Fibroblast of skin of scalp (primary cell): ENCODE measurements at places on chromosomes 2 and 18.

GRCh38 chr18:76838182-76838581 is 15.8 kb downstream of the ZNF236 start:
- DNase-seq, result no peak

GRCh38 chr18:77207540-77207939 is 42.1 kb upstream of the GALR1 start:
- DNase-seq, result peak; percentile 90

DNA sequence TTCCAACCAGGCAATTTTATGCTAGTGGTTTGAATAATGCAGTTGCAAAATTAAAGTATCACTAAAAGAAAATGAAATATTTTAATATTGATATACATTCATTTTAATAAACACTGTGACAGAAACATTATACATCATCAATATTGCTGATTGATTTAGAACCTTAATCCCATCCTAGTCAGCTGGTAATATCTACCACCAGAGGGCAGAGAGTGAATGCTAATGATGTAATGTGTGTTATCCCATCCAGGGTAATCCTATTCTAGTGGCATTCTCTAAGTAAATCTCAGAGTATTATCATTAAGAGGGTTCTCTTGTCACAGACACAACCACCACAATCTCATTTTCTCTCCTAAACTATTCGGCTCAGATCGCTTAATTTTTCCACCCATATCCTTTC is 477.4 kb downstream of the CPS1 start:
- DNase-seq, result peak; percentile 0

GRCh38 chr2:205714789-205715720 is 32.8 kb downstream of the NRP2 start:
- DNase-seq, result no peak

DNA sequence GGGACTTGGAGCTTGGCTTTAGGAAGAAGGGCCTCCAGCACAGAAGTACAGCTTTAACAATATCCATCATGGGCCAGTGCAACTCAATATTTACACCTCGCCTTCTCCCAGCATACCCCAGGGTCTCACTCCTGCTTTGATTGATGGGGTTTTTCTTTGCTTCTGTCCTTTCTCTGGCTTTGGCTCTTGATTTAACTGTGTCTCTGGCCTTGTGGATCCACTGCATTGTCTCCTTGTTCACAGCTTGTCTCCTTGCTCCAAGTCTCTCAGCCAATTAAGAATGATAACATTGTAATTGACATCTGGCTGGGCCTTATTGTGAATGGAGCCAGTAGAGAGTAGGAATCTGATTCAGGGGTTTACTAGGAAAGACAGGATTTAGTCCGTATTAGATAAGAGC is 1019.5 kb downstream of the TMEM182 start:
- DNase-seq, result no peak

DNA sequence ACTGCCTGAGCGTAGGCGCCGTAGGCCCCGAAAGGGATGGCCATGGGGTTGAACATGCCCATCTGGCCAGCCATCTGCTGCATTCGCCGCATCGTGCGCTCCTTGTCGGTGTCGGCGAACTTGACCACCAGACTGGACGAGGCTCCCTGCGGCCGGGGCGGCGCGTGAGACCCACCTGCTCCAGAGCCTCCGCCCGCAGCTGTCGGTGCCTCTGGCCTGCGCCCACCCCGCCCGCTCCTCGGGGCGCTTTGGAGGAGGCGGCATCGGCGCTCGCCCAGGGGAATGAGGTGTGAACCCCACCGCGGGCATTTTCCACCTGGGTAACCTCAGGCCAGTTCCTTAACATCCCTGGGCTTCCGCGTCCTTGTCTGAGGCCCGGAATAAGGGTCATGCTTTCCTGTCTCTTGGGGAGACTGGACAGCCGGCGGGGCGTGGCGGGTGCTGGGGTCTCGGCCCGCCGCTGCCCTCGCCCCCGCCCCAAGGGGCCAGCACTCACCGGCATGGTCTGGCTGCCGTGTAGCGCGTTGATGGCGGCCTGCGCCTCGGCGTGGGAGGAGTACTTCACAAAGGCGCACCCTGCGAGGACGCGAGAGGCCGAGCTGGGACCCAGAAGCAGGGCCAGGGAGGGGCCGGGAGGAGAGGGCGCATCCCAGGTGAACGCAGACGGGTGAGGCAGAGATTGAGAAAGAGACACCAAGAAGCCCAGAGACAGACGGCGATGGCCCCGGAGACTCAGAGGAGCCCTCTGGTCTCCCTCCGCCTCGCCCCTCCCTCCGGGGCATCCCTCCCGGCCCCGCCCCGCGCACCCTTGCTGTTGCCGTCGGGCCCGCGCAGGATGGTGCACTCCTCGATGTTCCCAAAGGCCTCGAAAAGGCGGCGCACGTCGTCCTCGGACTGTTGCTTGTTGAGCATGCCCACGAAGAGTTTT is 291.0 kb downstream of the CELF4 start:
- DNase-seq, result no peak

DNA sequence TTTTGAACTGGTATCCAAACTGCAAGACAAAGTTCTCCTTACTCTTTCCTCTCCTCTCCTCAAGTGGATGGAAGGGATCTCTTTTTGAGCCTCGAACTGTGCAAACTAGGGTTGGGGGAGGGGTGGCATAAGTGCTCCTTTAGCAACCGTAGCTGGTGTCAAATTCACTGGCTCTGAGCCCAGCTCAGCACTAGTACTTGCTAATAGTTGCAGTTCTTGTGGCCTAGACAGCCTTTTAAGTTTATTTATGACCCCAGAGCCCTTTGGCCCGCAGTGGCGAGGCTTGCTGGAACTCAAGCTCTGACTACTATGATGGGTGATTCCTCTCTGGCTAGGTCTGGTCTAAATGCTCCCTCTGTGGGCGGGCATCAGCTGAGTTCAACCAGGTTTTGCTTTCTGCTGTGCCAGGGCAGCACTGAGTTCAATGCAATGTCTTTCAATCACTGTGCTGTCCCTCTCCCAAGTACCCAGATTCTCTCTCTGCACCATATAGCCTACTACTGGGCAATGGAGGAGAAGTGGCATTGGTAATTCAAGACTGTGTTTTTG is 528.4 kb upstream of the SYT4 start:
- DNase-seq, result peak; percentile 11

- no peak for DNase-seq
These were observed 44.6 kb downstream of the THUMPD2 start for GRCh38 chr2:39734445-39734844.

GRCh38 chr2:209642146-209642820 is 129.3 kb upstream of the UNC80 start:
- peak; percentile 2 for DNase-seq

DNA sequence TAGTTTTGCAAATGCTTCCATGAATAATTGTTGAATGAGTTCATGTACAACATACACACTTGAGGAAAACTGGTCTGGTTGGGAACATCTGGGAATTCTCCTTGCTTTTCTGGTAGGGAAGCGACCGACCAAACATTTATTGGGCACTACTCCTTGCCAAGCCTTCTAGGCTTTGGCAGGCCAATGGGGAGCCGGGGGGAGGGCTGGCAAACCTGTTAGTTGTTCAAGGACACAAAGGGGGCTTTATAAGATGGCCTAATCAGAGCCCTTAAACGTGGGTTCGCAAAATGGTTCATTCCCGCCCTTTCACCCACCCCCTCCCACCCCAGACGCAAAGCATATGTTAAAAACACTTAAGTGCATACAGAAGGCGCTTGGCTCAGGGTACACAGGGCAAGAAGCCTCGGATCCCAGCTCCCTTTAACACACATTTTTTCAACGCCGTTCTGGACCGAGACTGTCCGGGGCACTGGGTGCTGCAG is 844 bp upstream of the VSNL1 start:
- peak; percentile 71 for DNase-seq

DNA sequence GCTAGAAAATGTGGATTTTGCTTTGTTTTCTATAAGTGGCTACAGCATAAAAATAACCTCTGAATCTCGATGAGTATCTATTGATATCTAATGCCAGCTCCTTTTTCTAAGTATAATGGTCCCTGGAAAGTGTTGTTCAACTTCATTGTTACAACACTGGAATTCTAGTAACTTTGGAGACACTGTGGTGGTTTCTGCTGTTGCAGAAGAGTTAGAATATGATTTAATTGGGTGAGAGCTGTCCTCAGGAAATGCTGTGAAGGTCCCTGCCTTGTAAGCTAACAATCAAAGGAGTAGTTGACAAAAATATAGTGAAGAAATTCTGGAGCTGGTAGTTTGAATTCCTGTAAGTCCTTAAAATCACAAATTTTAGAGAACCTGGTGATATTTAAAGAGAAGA is 62.1 kb downstream of the C18orf63 start:
- no peak for DNase-seq

DNA sequence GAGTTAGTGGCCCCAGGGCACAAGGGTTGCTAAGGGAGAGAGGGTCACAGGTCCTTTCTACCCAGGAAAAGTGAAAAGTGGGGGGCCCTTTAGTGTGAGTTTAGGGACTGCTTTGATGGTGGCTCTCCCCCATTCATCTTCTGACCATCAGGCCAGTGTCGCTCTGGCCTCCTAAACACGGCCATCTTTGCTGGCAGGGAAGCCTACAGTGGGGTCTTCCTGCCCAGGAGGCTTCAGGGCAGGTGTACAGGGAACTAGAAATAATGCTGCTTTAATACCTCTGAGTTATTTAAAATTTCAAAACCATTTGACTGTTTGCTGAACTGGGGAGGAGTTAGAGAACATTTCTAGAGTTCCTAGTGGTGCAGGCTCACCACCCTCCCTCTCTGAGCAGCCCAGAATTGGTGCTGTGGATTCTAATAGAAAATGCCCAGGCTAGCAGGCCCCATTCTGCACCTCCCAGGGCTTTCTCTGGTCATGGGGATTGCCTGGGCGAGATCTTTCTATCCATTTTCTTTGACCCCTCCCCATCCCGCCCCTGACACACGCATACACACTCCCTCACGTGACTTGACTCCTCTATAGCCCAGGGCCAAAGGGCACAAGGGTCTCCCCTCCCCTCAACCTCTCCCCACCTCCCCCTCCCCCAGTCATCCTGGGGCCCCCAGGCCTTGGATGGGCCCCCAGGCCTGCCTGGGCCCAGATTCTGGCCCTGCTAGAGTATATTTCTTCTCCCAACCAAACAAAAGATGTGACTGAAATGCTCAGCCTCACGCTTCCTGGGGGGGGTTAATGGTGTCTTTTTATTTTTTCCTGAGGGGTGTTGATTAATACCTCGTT is 3.1 kb downstream of the PKDCC start:
- DNase-seq, result no peak

- no peak for DNase-seq
These were observed 290.3 kb upstream of the MMADHC start for GRCh38 chr2:149877913-149878312.

GRCh38 chr2:114610677-114611076 is 168.2 kb downstream of the DPP10 start:
- no peak for DNase-seq

DNA sequence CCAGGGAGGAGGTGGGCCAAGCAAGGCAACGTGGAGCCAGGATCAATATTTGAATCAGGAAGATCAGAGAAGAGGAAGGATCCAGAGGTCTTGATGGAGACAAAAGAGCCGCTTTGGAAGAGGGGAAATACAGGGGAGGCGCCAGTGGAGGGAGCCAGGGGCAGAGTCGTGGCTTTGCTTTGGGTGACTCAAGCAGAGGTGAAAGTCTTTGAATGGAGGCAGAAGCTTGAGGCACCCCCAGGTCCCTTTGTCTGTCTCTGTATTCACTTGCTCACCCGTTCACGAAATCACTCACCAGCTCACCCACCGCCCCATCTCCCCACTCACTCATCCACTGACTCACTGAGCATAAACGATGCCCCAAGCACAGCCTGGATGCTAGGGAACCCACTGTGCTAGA is 134.1 kb downstream of the ACOXL start:
- DNase-seq, result no peak

DNA sequence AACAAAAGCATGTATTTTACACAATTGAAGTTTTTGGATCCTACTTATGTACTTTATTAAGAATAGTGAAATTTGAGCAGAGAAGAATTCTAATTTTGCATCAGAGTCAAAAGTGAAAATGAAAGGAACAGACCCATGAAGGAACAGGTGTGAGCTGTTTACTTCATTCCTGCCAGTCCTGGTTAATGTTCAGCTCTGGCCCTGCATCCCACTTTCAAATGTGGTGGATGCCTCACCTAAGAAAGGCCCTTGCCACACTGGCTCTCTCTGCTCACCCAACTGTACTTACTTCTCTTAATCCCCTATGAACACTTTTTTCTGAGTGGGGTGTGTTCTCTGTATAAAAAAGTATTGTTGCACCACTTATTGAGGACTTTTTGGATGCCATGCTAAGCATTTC is 22.2 kb downstream of the FAM110C start:
- no peak for DNase-seq

DNA sequence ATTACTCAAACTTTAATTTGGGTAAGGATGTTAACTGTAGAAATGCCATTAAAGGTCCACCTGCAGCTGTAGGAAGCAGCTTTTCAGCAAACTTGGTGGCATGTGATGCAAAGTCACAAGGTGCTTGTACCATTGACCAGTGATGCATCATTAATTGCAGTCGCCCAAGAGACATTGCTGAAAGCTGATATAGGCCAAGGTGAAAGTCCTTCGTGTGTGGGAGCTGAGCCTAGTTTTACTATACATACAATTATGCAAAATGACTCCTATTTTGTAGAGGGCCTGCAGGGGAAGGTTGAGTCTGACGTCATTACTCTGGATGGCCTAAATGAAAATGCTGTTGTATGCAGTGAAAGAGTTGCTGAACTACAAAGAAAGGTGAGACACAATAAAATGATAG is 40.5 kb downstream of the ALMS1 start:
- DNase-seq, result no peak

DNA sequence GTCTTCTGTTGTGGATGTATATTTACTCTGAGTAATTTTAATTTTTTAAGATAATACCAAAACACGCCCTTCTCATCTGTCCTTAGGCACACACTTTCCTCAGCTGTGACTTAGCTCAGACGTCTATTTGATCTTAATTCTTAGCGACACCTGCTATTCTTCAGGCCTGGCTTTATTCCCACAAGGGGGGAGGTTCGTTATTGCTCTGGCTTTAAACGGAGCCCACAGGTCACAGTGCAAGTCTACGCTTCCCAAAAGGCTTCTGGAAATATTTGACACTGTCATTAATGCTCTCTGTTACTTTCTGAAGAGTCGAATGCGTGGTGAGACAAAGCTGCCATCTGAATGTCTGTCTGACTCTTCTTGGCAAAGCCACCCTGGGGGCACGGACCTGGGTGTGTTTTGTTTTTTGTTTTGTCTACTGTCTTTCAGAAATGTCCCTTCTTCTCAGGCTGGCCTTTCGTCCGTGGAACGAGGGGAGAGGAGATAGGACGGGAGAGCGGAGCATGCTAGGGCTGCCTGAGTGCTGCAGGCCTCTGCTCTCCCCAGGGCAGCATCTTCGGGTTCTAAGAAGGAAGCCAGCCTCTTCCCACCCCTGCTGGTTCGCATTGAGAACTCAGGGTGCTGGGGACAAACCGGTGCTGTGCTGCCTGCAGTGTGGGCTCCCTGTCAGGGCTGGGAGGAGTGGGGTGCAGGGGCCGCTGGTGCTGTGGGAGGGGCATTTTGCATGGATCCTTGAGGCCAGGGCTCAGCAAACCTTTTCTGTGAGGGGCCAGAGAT is 61.9 kb downstream of the ASAP2 start:
- no peak for DNase-seq

- peak; percentile 18 for DNase-seq
These were observed 143.1 kb upstream of the TTC39C start for GRCh38 chr18:23871410-23871809.

- no peak for DNase-seq
These were observed 397.4 kb downstream of the RND3 start for GRCh38 chr2:150090031-150090430.

- DNase-seq, result no peak
These were observed 488.9 kb downstream of the MBD2 start for GRCh38 chr18:53735526-53735925.
